Right ventricle myocardium inferior (tissue), 1 donor: ENCODE measurements at places on chromosomes 16 and 17. TPM values are rescaled to one million over a fixed set of nuclear protein-coding genes. Genes with fewer than 3 reads are reported as not detected.

Gene CIAO2B
- total RNA-seq, result 127 TPM

DNA sequence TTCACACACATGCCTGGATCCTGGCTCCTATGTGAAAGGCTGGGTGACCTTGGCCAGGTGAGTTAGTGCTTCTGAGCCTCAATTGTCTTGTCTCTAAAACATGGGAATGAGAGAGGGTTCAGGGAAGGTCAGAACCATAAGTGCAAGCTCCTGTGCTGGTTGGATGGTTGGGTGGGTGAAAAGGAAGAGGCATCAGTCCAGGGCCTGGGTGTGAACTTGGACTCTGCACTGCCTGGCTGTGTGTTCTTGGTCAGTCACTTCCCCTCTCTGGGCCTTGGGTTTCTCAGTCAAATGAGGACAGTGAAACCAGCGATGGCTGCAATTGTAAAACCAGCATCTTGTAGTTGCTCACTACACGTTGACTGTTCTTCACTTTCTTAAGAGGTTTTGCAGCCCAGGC lies 643 bp upstream of the KCNG4 start:
- DNase-seq, result no peak

Gene CCL1
- total RNA-seq, result not detected

Gene TEPSIN
- 11.1 TPM for total RNA-seq

- no peak for DNase-seq
These were observed 11.3 kb downstream of the KATNIP start for GRCh38 chr16:27561216-27561615.

Gene ARHGAP27
- 34.4 TPM for total RNA-seq

DNA sequence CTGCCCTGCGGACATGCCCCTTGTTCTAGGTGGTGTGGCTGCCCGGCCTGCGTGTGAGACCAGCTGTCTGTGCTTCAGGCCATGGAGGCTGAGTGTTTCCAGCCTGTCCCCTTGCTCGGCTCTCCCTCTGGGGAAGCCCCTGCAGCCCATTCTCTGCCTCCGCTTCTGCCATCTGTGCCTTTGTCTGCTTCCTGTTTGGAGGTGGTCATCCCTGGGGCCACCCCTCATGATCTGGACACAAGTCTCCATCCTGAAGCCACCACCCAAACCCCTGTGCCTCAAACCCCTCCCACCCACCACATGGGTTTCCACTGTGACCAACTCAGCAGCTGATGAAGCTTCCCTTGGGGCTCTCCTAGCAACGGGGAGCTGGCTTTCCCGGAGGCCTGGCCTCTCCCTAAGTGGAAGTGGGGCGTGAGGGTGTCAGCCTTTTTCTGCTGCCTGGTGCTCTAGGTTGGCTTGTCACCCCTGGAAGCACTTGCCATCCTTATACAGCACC lies 184.9 kb downstream of the SEC14L1 start:
- no peak for DNase-seq

- DNase-seq, result no peak
These were observed 7.6 kb upstream of the FZD2 start for GRCh38 chr17:44549686-44550085.

DNA sequence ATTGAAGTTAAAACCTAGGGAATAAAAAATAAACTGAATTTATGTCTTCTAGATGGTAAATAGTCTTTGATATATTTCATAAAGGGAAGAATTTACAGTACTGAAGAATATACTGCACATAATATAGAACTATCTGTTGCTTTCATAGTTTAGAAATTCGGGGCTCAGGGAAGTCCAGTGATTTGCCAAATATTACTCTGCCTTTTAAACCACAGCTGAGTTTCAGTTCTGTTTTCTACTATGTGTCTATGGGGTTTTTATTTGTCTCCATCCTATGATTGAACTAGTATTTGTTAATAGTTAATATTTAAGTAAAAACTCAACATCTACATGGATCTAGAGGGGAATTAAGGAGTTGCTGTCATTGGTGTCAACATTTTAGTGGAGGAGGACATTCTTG lies 715.0 kb upstream of the CDH8 start:
- no peak for DNase-seq
